ENCODE measurements at places on chromosomes 3 and 15.
A peak's percentile ranks its signal among the peaks of the same experiment; 100 is the strongest.

DNA sequence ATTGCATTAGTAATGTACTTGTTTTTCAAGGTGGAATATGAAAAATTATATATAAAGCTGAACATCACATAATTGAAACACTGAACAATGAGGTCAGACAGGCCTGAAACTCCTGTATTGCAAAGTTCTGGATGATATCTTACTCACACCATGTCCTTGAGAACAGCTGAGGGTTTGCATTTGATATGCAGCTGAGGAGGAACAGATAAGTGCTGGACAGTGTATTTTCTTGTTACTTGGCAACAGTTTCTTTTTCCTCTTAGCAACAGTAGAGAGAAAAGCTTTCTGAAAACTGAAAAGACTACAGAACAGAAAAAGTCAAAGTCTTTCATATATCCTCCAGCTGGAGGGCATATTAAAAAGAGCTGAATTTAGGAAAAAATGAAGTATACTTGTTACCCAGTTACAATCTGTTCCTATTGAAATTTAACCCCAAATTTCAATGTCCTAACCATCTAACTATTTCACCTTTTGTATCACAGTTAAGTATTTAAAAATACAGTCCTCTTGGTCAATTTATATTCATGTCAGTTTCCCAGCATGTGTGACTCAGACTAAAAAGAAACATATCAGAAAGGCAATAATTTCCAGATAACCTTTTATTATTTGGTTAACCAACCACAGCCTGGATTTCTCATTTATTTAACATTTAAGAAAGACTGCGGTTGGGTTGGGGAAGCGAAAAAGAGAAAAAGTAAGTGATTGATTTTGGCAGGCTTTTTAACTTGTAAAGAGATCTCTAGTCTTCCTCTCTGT, 733.0 kb upstream of the DPPA4 start:
- DNase-seq: no peak

DNA sequence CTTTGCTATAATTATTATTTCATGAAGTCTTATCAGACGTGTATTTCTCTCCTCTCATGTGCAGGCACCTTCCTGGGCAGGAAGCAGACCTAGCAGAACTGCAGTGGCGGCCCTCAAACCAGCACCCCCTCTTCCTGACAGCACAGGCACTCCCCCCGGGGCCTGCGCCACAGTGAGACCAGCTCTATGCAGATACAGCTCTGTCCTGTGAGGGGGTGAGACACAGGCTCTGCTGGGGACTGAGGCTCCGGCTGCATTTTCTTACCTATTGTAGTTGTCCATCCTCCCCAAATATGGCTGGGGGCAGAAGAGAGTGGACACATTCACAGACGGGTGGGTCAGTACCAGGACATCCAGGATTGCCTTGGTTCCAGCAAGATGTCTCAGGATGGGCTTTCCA, 5.0 kb downstream of the CISH start:
- DNase-seq: peak; percentile 29

DNA sequence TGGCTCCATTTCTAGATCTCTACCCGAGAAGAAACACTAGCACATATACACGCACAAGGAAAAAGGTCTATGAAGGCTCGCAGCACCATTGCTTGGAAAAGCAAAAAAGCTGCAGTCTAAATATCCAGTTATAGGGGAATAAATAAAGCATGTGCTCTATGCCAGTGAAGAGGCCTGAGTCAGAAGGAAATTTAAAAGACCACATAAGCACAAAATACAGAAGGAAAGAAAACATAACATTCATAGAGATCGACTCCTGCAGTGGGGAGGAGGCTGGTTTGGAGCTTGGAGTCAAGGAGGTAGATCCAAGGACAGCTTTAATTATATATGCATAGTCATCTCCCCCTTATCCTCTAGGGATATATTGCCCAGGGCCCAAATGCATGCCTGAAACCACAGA, 114.4 kb downstream of the PDZRN3 start:
- DNase-seq: no peak

DNA sequence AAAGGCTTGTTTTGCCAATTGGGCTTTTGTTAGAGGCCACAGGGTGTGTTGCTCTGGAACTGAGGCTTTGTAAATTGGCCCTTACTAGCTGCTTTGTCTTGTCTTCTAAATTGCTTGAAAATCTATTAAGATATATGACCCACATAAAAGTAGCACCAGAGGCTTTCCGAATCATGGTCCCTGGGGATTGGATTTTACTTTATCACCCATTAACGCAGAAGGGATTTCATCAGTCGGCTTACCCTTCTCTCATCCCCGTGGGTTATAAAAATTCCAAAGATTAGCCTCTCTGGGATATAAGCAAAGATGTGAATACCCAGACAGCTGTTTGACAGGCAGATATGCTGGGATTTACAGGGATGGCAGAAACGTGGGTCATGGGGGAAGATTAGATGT, 98.3 kb upstream of the CHL1 start:
- no peak for DNase-seq

- no peak for DNase-seq
Measured at GRCh38 chr3:17585394-17586325, 156.8 kb downstream of the TBC1D5 start.

DNA sequence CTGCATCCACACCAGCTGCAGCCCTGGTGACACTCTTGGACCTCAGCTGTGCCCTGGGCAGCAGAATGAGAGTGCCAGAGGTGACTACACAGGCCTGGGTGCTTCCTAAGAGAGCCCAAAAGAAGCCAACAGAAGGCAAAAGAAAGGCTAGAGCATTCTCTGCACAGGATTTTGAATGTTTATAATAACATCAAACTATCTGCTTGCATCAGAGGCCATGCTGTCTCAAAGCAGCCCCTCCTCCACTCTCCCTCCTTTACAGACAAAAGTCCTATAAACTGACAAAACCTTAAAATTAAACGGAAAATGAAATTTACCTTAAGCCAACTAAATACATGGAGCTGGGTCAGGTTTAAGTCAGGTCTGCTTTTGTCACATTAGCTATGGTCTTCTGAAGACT, 95.6 kb downstream of the ETFA start:
- no peak for DNase-seq

- no peak for DNase-seq
Measured at GRCh38 chr3:30470496-30470895, 135.9 kb upstream of the TGFBR2 start.

DNA sequence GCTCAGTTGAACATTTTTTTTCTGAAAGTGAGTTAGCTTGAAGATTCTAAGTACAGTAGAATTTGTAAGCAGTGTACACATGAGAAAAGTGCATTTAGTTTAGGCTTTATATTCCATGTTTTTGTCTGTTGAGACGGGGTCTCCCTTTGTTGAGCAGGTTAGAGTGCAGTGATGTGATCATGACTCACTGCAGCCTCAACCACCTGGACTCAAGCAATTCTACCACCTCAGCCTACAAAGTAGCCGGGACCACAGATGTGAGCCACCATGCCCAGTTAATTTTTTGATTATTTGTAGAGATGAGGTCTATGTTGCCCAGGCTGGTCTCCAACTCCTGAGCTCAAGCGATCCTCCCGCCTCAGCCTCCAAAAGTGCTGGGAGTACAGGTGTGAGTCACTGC, 5.3 kb upstream of the CSNK1G1 start:
- no peak for DNase-seq

DNA sequence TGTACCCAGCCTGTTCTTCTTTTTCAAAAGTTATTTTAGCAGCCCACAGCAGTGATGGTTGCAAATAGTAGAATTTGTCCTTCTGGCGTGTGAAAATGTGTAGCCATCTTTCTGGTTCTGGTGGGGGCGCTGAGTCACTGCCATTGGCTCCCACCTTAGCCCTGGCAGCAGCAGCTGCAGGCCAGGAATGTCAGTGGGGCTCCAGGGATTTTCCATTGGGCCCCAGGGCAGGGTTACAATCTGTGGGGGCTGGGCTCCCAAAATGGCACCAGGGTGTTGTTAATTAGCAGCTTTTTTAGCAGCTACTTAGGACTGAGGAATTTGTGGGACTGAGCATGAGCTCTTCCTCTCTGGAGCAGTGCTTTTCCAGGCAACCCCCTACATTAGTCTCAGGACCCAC, 38.9 kb downstream of the TOPAZ1 start:
- no peak for DNase-seq

GRCh38 chr3:113832477-113833164, 6.0 kb upstream of the GRAMD1C start:
- no peak for DNase-seq

- DNase-seq: no peak
Measured at GRCh38 chr15:81339321-81339720, 15.4 kb upstream of the STARD5 start.

GRCh38 chr3:5192571-5193365, 5.3 kb downstream of the EDEM1 start:
- no peak for DNase-seq

GRCh38 chr3:126474498-126475412, 936 bp downstream of the ZXDC start:
- peak; percentile 80 for DNase-seq

- no peak for DNase-seq
Measured at GRCh38 chr3:127949446-127950055, 34.5 kb downstream of the KBTBD12 start.

- DNase-seq: no peak
Measured at GRCh38 chr3:44159696-44160300, 81.9 kb upstream of the TOPAZ1 start.

GRCh38 chr3:70180664-70181063, 131.8 kb downstream of the MDFIC2 start:
- DNase-seq: no peak

DNA sequence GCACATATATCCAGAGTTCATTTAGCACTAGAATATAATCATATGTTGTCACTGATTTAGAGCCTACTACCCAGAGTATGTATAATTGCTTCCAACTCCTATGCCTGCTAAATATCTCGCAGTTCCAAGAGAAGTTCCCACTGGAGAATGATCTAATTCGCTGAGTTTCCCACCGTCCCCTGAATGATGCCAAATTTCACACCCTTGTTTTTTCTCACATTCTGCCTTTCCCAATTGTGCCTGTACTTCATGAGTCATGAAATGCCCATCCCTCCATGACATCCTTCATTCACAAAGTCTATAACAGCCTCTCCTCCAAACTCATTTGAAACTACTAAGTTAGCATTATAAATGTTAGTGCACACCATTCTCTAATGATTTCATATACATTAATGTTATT, 177.2 kb downstream of the CBLB start:
- no peak for DNase-seq

GRCh38 chr3:5485427-5485826, 297.9 kb downstream of the EDEM1 start:
- DNase-seq: no peak

DNA sequence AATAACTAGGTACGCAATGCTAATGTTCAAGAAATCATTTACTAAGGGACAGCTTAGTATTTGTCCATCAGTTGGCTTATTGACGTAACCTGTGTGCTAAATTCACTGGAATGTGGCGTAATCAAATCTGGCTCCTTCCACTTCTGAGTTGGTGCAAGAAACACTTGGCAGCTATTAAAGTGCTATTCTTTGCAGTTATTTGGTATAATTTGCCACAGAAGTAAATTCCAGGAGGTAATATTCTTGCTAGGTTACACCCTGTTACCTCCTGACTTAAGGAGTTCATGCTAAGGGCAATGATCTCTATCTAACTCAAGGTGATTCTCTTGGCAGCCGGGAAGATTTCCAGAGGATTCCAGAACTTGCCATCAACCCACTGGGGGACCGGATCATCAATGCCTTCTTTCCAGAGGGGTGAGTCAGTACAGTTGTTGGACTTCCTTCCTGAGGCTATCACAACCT, 25.5 kb downstream of the CHP1 start:
- DNase-seq: peak; percentile 38

GRCh38 chr3:72520690-72521308, 327.4 kb downstream of the SHQ1 start:
- no peak for DNase-seq

DNA sequence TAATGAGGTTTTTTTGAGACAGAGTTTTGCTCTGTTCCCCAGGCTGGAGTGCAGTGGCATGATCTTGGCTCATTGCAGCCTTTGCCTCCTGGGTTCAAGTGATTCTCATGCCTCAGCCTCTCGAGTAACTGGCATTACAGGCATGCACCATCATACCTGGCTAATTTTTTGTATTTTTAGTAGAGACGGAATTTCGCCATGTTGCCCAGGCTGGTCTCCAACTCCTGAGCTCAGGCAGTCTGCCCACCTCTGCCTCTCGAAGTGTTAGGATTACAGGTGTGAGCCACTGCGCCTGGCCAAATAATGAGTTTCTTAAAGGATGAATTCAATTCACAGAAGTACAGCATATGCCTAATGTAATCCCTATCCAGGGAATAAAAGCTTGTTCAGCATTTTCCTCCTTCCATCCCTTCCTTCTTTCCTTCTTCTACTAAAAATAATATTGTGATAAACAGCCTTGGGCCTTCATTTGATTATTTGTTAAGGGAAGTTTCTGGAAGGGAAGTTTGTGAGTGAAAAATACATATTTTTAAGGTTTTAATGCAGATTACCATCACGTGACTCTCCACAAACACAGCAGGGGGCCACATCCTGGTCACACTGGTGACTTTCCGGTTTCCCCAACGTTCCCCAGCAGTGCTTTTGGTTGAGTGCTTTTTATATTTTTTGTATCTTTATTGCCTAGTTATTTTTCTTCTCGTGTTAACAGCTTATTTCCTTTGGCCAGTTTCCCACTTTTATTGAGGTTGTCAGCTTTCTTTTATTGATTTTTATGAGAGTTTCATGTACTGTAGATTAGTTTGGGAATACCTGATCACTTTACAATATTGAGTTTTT, 116.8 kb downstream of the USP13 start:
- peak; percentile 3 for DNase-seq

- no peak for DNase-seq
Measured at GRCh38 chr3:38085311-38085942, 46.4 kb downstream of the DLEC1 start.
